ENCODE measurements at places on chromosomes 5 and 9.
A peak's percentile ranks its signal among the peaks of the same experiment; 100 is the strongest.

DNA sequence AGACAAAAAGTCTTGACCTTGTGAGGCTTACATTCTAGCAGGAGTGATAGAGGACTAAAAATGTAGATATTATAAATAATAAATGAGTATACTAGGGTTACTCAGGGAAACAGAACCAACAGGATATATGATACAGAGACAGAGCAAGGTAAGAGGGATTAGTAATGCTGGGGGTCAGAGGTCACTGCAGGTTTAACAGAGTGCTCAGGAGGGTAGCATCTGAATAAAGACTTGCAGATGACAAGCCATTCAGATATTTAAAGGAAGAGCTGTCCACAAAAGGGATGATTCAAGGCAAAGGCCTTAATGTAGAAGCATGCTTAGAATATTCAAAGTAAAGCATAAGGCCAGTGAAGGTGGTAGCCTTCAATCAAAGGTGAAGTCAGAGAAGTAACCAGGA is 65.6 kb upstream of the SEMA6A start:
- DNase-seq, result no peak

DNA sequence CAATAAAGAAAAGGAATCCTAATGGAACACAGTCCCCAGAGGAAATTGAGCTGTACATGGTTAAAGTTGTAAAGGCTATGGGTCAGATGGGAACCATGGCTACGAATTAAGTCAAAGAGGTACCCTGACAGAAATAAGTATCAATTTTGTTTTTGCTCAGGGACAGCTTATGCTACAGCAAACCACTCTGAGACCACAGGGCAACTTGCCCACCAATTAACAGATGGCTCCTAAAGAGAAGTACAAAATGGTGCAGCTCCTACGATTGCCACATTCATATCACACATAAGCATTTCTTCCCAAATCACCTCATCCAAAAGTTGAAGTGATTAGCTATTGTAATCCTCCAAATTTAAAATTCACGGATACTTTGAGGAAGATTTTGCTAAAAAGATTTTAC is 83.0 kb downstream of the ELAVL2 start:
- DNase-seq, result no peak

- no peak for DNase-seq
Measured at GRCh38 chr5:134577022-134577795, 51.7 kb downstream of the JADE2 start.

GRCh38 chr5:120055858-120056257 is 408.2 kb upstream of the PRR16 start:
- DNase-seq, result no peak

DNA sequence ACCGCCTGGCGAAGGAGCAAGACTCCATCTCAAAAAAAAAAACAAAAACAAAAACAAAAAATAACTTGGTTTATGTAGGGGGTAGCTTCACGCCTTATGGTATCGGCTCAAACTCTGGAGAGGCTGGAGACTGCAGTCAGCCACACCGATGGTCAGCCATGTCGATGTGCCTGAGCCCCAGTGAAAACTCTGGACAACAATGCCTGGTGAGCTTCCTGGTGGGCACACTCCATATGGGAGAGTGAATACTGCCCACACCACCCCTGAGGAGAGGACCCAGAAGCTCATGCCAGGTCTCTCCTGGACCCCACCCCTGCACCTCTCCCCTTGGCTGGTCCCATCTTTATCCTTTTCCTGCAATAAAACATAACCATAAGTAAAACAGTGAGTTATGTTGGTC is 19.6 kb downstream of the IPPK start:
- DNase-seq, result no peak

DNA sequence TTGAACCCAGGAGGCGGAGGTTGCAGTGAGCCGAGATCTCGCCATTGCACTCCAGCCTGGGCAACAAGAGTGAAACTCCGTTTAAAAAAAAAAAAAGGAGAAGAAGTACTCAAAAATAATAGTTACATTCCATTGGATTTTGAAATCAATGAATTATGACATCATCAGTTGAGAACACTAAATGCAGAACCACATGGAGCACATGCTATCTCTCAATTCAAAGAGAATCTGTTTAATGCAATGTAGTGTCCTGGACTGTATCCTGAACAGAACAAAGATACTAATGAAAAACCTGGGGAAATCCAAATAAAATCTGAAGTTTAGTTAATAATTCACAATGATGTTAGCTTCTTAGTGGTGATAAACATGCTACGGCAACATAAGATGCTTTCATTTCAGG is 20.3 kb downstream of the CDC14B start:
- DNase-seq, result no peak

DNA sequence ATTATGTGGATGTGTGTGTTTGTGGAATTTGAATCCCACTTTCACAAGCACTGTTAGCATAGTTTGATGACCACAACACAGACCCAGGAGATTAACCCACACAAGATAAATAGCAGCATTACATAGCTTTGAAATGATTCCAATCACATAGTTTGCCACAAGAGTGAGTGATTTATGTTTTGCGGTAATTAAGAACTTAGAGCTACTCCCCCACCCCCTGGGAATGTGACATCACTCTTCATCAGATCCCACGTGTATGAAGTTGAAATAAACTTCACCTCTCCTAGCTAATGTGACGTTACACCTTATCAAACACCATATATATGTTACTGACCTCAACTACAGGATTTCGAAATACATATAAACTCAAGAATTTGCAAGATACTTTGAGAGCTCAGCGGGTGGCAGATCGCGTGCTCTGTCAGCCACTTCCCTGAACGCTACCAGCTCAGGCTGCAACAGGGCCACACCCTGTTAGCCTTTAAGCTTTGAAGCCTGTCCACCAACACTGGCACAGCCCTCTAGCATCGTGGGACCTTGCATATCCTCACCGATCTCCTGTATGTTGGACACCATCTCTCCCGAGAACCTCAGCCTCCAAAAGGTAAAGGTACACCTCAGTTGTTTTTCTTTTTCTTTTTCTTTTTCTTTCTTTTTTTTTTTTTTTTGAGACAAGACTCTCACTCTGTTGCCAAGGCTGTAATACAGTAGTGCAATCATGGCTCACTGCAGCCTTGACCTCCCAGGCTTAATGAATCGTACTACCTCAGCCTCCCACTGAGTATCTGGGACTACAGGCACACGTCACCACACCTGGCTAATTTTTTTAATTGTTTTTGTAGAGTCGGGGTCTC is 1.7 kb upstream of the AGTPBP1 start:
- DNase-seq, result peak; percentile 39

DNA sequence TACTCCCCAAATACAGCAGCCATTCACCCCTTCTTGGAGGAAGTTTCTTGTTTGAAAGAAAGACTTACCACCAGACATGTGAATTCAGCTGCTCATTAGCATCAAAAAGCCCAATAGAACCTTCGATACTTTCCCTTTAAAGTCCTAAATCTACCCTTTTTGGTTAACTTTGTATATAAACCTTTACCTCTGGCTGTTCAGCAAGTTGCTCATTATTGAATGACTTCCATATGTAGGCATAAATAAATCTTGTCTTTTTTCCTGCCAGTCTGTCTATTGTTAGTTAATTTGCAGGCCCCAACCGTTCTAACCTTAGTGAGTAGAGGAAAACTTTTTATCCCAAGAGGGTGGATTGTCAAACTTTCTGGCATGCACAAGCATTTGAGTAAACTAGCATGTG is 27.9 kb upstream of the FBXL17 start:
- no peak for DNase-seq

Data from CD8-positive, alpha-beta T cell (primary cell).